ENCODE measurements at places on chromosomes 12 and 14.

DNA sequence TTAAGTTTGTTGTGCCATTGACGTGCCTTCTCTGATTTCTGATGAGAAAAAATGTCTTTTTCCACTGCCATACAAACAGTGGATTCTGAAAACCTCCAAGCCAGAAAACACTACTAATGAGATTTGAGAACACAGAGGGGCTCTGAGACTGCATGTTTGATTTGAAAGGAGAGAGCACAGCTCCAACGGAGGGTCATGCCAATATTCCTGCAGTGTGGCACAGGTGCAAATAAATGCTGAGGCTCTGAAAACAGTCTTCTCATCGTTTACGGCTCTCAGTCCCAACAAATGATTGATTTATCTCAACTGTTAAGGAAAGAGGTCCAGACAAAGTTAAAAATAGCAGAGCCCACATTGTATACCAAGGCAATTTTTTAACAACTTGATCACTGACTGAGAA lies 128.7 kb downstream of the KCNH5 start:
- DNase-seq, result no peak

- DNase-seq, result no peak
Measured at GRCh38 chr12:112170376-112170775, 45.0 kb downstream of the TRAFD1 start.

DNA sequence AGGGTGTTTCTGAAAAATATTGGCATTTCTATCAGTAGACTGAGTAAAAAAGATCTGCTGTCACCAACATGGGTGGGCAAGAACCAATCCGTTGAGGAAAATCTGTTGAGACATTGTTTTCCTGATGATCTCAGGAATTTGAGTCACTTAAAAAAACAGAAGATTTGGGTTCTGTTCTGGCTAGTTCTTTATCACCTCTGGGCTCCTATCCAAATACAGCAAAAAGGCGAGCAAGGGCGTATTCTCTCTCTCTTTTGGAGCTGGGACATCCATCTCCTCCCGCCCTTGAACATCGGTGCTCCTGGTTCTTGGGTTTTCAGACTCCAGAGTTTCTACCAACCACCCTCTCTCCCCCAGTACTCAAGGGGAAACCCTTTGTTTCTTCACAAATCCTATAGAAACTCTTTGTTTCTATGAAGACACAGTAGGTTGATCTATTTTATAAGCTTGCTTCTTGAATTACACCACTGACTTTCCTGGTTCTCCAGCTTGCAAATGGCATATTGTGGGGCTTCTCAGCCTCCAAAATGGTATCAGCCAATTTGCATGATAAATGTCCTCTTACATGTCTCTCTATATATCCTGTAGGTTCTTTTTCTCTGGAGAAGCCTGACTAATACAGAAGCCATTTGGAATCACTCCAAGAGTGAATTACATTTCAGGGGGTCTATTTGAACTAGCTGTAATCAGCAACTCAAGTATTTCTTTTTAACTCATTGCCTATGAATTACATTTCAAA lies 263.9 kb upstream of the TMTC1 start:
- no peak for DNase-seq

DNA sequence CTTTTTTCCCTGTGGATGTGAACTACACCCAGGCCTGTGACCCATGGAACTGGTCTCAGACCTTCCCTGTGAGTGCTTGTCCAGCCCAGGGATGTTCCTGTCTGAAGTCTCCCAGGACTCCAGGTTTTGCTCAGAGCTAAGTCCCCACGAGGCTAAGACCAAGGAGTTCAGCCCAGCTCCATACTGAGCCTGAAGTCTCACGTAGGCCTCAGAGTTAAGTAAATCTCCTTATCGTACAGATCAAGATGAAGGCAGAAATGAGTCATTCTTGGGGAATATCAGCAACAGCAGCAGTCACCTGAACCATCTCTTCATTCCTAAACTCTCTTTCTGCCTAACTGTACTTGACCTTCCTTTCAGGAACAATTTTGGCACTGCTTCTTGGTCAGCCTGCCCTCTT lies 139.8 kb downstream of the ANO6 start:
- DNase-seq, result no peak

- DNase-seq, result no peak
Measured at GRCh38 chr14:40758076-40758475, 848.6 kb upstream of the LRFN5 start.
